Fibroblast of skin of scalp (primary cell): ENCODE measurements at places on chromosomes 16 and 17.

DNA sequence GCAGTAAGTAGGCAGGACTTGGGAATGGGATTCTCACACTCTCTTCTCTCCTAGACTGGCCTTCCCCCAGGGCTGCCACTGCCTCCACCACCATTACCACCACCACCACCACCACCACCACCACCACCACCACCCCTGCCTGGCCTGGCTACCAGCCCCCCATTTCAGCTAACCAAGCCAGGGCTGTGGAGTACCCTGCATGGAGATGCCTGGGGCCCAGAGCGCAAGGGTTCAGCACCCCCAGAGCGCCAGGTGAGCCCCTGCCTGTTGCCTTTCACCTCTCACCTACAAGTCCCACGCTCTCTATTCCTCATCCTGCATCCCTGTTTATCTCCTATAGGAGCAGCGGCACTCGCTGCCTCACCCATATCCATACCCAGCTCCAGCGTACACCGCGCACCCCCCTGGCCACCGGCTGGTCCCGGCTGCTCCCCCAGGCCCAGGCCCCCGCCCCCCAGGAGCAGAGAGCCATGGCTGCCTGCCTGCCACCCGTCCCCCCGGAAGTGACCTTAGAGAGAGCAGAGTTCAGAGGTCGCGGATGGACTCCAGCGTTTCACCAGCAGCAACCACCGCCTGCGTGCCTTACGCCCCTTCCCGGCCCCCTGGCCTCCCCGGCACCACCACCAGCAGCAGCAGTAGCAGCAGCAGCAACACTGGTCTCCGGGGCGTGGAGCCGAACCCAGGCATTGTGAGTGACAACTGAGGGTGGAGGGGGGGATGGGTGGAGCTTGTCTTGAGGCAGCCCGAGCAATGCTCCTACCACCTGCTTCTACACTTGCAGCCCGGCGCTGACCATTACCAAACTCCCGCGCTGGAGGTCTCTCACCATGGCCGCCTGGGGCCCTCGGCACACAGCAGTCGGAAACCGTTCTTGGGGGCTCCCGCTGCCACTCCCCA, 7.9 kb upstream of the TMEM88 start:
- DNase-seq: no peak

DNA sequence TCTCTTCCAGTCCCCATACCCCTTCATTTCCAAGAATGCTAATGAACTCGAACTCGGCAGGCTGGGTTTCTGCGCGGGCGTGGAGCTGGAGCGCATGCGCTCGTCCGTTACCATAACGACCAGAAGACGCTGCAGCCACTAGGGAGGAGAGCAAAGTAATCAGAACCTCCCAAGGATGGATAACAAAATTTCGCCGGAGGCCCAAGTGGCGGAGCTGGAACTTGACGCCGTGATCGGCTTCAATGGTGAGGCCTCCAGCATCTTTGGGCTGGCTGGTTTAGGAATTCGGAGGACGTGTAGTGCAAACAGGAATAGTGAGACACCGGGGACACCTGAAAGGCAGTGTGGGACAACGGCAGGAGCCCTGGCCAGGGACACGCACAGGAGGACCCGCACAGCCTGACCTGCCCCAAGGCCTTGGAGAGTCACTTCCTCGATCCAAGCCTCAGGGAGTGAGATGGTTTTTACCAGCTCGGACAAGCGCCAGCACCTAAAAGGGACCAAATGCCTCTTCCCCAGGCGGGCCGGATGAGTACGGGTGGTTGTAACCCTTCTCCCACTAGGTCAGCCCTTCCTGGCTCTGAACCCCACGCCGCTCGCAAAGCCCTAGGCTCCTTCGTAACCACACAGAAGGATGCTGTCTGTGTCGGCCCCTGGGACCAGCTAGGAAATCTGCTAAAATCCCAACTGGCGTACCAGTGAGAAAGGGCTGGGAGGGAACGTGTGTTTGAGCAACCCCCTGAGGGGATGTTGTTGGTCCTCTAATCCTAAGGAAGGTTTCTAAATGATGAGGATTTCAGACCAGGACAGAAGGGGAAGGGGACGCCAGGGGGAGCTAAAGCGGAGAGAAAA, at the start of gene CFAP52:
TSS of gene CFAP52 (plus strand) at position 122 of the 852 bp plus-strand sequence. CDS start at position 176, 54 bp downstream.
- peak; percentile 81 for DNase-seq

- DNase-seq: no peak
Measured at GRCh38 chr17:65402513-65403496, 158.6 kb downstream of the AXIN2 start.

GRCh38 chr17:79891113-79891730, 52.0 kb upstream of the CBX4 start:
- DNase-seq: no peak

- no peak for DNase-seq
Measured at GRCh38 chr17:51643702-51644490, 383.6 kb downstream of the UTP18 start.

- no peak for DNase-seq
Measured at GRCh38 chr17:61462719-61463315, 10.6 kb downstream of the TBX4 start.

DNA sequence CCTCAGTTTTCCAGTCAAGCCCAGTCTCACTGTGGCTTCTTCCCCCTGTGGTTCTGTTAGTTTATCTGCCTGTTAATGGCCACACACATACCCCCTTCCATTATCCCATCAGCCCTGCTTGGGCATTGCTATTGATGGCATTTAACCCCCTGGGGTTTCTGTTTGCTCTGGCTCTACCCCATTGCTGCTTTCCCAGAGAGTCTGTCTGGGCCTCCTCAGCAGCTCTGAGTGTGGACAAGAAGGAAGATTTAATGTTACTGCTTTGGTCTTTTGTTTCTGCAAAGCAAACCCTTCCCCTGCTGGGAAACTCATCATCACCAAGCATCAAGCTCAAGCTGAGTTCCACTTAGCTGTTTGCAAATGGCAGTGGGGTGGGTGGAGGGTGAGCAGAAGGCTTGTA, 162.7 kb downstream of the CCT6B start:
- DNase-seq: no peak

DNA sequence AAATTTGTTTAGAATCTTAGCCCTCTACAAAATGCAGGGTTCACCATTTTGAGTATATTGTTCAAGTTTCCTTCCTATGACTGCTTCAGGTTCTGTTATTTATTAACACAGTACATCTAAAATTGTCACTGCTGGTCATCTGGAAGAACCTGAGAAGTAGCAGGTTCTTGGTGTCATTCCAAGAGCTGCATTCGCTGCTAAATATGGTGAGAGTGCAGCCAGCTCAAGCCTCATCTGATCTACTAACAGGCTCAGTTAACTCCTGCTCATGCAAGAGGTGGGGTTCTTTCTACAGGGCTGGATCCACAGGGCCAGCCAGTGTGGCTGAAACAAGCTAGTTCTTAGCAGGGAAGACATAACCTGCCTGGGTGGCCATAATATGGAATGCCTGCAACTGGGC, 1946.1 kb downstream of the TP53TG3F start:
- no peak for DNase-seq
